ENCODE measurements at places on chromosomes 7 and 10.

DNA sequence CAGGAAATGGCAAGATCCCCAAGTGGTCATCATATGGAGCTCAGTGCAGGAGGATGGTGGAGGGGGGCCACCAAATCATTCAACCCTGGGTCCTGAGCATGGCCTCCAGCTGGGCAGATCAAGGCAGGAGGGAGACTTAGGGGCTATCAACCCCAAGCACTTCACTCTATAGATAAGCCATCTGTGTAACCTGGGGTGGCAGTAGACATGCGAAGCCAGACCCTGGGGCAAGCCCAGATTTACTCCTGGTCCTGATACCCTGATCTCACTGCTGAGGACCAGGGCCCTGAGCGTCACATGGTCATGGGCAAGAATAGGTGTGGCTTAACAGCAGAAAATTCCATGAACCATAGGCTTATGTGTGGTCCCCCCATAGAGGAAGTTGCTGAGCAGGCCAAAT, 173.0 kb upstream of the ADCY1 start:
- no peak for DNase-seq

DNA sequence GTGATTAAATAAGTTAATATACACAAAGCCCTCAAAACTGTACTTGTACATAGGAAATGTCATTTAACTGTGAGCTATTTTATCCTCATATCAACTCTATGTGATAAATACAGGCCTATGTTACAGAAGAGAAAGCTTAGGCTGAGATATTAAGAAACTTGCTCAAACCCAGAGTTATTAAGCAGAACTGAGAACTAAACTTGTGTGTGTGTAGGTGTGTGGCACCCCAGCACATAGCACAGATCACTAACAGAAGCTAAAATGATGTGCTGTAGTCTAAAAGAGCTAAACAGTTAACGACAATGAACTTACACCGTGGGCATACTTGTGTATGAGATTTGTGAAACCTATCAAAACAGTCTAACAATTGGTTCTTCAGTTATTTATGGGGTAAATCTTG, 34.5 kb downstream of the MTPN start:
- DNase-seq, result no peak

- no peak for DNase-seq
Observed at GRCh38 chr7:102270178-102270887, 16.3 kb upstream of the SH2B2 start.

DNA sequence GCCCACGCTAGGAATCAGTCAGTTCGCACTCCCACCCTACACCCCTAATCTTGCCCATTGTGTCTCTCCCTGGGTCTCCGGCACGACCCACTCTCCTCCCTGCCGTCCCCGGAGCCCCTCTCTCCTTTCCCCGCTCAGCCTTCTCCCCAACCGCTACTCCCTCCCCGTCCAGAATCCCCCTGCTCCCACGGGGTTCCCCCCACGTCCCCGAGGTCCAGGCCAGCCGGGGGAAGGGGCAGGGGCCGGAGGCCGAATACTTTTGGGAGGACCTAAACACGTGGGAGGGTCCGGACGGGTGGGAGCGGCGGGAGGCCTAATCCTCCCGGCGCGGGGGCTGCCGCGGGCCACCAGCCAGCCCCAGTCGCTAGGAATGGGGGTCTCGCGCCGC, 560 bp downstream of the RARRES2 start:
- no peak for DNase-seq

DNA sequence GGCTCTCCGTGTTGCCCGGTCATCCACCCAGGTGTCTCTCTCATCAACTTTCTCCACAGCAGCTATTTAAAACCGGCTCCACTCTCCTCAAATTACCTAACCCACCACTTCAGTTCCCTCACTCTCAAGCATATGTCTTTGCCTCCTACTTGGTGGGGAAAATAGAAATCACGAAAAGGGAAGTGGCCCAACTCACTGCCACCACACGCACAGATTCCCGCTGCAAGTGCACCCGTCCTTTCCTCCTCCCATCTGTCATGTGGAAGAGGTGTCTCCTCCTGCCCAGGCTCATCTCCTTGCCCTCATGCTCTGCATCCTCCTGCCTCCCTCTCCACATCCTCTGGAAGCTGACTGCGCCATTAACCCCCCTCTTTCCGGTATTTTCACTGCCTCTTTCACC, 80.8 kb upstream of the MKX start:
- no peak for DNase-seq

DNA sequence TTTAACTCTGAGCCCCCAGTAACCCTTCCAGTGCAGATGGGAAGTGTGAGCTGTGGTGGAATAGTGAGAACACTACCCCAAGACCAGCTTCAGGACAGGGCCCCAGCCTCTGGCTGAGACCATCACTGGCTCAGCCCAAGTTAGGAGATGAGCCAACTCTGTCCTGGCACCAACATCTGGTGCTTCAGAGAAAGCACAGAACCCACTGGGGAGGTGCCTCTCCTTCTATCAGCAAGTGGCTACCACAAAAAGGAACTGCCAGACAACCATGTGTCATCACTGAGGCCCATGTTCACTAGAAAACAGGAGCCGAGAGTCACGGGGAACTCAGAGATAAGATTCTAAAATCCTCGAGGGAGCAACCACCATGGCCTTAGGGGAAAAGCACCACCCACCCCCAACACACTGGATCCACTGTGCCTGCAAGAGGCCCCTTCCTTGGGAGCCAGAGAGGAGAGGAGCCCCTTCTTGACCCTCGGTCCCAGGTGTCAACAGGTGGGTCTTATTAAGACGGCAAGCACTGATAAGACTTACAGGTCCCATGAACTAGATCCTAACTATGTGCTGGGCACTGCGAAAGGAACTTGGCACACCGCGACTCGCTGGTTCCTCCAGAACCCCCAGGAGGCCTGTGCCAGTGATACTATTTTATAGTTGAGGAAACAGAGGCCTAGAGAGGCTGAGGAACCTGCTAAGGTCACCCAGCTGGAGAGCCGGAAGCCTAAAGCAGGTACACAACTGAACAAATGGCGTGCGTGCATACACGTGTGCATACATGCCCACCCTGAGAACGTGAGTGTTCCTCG, 102.7 kb downstream of the FAM53B start:
- peak; percentile 54 for DNase-seq

DNA sequence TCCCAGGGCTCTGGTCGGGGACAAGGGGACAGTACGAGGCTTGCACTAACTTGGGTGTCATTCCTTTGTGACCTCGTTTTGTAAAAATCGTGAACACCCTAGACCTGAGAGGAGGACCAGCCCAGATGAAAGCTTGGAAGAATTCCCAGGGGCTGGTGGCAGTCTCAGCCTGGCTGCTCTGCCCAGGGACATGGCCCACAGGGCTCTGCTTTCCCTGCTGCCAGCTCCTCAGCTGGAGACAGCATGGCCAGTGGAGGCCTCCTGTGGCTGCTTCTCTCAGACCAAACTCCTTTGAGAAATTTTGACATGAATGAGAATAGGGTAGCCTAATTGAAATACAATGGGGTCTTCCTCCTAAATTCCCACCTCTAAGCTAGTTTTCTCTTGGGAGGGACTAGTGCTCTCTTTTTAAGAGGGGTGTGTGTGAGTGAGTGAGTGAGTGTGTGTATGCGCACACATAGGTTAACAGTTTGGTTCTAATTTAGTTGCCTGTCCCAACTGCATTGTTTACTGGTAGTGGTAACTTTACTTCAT, 140.3 kb upstream of the EFCAB10 start:
- DNase-seq, result no peak

- DNase-seq, result peak; percentile 60
Observed at GRCh38 chr10:135132-135600, at the start of gene ZMYND11. TSS of gene ZMYND11 (plus strand) at chr10:135455. CDS start at chr10:180013, 44,558 bp downstream.

GRCh38 chr10:88928254-88928653, 24.3 kb downstream of the ACTA2 start:
- no peak for DNase-seq

DNA sequence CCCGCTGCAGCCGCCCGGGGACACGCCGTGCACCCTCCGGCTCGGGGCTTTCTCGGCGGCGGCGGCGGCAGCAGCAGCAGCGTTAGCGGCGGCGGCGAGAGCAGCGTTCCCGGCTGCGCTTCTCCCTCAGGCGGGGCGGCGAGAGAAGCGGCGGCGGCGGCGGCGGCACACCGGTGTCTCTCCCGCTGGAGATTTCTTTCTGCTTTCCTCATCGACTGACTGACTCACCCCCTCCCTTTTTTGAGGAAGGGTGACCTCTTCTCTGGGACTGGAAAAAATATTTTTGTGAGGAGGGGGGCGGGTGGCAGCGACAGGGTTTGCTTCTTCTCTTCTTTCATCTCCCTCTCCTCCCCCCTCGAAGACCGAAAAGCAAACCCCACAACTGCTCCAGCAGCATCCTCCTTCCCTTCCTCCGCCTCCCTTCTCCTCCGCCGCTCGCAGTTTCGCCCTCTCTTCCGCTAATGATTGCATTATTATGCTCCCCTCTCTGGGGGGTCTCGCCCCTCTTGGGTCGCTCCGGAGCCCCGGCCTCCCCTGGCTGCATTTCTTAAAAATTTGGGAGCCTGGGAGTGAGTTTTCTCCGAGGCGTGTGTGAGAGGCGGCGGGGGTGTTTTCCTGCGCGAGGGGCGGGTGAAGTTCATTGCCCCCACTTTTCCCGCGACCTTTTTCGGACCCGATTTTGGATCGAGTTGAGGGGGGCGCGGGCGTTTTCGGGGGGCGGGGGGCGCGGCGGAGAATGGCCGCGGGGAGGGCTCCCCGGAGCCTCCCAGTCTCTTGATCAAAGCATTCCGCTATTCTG, 411 bp downstream of the AUTS2 start:
- DNase-seq, result peak; percentile 4

- DNase-seq, result peak; percentile 68
Observed at GRCh38 chr10:75042292-75042974, 69.0 kb upstream of the SAMD8 start.

All from mammary epithelial cell (primary cell).